RPMI8226 (cell line): ENCODE measurements at places on chromosomes 1 and 21.

- no peak for DNase-seq
Measured at GRCh38 chr1:18711536-18712251, 81.0 kb downstream of the PAX7 start.

DNA sequence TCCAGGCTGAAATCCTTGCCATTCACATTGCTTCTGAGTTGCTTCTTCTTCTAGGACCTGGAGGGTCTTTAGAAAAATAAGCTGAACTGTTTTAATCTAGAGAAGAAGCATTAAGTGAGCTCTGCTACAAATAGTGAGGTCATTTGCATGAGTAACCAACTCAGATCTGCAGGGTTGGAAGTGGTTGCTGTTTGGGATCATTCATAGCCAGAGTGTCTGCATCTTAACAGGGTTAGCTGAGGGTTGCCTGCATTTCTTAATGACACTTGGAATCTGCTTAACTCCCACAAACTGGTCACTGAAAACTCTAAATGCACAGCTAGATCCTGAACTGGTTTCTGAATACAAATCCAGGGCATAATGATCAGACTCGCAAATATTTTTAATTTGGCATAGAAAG is 9.9 kb downstream of the CNIH3 start:
- no peak for DNase-seq

- no peak for DNase-seq
Measured at GRCh38 chr1:192766009-192766625, 42.7 kb upstream of the RGS2 start.

- DNase-seq, result no peak
Measured at GRCh38 chr1:205826016-205826806, 13.2 kb upstream of the SLC41A1 start.

GRCh38 chr1:23916209-23917131 is 3.3 kb upstream of the CNR2 start:
- DNase-seq, result peak; percentile 86

- no peak for DNase-seq
Measured at GRCh38 chr1:153417136-153417888, 992 bp downstream of the S100A7A start.

GRCh38 chr1:211515090-211516023 is 23.4 kb upstream of the RD3 start:
- peak; percentile 90 for DNase-seq

DNA sequence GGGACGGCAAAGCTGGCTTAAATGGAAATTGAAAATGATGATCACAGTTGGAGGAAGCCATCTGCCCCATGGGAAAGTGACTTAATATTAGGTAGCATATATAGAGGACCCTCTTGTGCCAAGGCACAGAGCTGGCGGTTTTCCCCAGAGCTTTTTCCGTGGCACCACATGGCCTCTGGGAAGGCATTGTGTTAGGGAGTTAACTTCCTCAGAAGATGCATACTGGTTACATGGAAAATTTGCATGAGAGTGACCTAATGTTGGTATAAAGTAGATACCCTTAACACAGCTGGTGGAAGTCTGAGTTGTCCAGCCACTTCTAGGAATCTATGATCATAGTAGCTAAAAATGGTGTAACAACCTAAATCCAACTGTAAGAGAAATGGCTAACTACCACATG is 27.3 kb downstream of the CAP1 start:
- no peak for DNase-seq

DNA sequence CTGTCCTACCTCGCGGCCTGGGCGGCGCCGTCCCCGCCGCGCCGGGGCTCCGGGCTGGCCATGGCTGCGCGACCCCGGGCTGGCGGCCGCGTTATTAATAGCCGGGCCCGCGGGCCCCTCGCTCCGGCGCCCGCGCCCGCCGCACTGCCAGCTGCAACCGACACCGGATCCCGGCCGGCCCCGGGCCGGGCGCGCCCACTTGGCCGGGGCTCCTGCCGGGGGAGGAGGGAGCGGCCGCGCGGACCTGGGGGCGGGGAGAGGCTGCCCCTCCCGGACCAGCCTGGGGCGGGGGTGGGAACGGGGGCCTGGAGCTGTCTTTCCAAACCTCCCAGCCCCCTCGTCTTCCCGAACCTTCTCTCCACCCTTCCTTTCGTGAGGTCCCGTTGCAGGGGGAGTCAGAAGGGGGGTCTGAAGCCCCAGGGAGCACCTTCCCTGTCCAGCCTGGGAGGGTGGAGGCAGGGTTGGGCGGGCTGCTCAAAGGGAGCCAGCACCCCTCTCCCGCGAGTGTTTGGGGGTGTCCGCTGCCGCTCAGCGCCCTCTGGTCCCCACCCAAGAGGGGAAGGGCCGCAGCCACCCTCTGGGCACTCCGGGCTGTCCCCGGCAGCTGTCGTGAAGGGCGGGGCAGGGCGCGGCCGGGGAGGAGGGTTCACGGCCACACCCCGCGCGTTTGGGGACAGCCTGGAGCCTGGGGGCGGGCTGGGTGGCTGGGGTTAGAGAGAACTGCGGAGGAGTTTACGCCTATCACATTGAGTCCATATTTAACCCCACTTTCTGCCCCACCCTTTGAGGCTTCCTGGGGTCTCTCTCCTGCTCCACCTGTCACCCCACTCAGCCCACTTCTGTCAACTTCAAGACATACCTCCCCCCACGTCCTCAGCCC is at the start of gene SYNC:
Gene SYNC, minus strand, starts transcription at position 172 of the 880 bp plus-strand sequence. Its CDS starts 110 bp downstream, at position 62.
- DNase-seq, result peak; percentile 60

GRCh38 chr1:96039910-96040309 is 681.7 kb upstream of the PTBP2 start:
- no peak for DNase-seq

DNA sequence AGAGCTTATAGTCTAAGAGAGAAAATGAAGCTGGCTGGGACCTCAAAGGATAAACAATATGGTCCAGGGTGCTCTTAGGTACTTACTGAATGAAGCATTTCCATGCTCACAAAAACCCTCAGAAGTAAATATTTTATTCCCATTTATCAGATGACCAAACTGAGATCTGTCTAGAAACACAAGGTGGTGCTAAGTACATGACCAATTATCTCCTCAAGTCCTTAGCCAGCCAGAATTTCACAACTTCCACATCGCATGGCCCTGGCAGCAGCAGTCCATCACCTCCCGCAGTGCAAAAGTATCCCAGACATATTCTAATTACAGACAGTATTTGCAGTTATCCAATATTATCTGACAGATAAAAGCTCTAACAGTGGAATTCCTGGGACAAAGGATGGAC is 321.7 kb upstream of the PROX1 start:
- DNase-seq, result no peak

DNA sequence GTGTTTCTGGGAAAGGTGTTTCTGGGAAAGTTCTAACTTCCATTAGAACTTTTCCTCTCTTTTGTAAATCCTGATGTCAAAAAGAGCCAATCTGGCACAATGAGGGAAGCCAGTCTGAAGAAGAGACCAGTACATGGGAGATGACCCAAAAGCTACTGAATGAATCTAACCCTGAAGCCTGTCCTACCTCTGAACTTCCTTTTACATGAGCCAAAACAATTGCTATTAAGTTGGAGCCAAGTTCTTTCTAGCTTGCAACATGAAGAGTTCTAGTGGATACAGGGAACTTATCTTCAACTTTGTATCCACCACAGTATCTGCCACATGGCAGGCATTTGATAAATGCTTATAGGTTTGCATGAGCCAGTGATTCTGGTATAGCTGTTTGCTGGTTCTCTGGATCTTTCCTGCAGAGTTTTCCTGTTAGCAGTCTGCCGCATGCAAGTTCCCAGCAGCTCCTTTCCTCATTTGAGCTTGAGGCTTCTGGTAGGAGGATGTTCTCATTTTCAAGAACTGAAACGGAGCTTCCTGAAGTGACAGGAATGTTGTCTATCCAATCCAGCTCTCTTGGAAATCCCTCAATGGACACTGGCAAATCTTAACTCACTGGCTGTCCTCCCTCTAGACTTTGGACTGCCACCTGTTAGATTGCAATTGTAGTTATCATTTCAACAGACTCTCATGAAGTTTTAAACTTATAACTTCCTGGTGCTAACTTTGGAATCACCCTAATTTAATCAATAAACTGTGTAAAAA is 73.1 kb upstream of the LPGAT1 start:
- DNase-seq, result no peak

DNA sequence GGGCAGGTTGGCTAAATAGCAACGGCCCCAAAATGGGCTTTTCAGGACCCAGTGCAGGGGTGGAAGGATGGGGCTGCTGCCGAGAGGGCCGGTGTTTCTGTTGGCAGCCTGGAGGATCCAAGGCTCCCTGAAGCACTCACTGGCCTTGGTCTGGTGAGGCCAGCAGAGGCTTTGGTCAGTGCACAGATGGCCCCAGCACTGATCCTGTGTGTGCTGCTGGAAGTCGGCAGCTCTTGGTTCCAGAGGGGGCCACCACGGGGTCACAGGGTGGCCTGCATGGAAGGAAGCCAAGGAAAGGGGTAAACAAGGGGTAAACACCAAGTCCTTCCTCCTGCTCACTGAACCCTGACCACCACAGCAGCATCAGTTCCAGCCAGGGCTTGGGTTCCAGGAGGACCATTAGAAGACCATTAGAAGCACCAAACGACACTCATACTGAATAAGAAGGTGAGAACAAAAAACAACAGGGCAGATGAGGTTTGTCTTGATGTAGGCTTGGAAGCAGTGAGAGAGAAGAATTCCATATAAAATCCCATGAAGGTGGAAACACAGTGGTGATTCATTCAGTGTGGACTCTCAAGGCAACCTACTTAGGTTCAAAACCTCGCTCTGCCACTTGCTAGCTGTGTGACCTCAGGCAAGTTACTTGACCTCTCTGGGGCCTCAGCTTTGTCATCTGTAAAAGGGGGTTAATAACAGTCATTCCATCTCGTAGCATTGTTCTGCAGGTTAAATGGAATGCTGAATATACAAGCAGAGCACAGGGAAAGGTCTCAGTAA is 184.5 kb downstream of the RUNX1 start:
- DNase-seq, result no peak

DNA sequence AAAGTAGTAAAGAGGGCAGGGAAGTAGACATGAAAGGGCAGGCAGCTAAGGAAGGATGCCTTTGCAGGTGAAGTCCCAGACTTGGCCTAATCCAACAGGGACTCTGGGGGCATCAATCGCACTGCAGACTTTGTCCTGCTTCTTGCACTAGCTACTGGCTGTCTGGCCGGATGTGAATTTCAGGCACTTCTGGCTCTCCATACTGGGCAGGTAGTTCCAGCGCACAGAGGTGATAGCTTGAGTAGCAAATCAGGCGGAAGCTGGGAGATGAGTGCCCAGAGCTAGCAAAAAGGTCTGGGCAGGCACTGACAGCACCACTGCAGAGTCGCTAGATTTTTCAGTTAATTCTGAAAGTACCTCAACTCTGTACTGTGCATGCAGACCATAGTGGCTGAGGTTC is 997 bp downstream of the RSPH1 start:
- DNase-seq, result no peak

GRCh38 chr1:93776728-93777127 is 95.1 kb upstream of the BCAR3 start:
- DNase-seq, result no peak

GRCh38 chr1:201023517-201023902 is at the start of gene KIF21B:
TSS of gene KIF21B (minus strand) at chr1:201023714. CDS start at chr1:201023383, 331 bp downstream.
- peak; percentile 94 for DNase-seq

- DNase-seq, result no peak
Measured at GRCh38 chr1:46790446-46791101, 8.3 kb upstream of the CYP4B1 start.

DNA sequence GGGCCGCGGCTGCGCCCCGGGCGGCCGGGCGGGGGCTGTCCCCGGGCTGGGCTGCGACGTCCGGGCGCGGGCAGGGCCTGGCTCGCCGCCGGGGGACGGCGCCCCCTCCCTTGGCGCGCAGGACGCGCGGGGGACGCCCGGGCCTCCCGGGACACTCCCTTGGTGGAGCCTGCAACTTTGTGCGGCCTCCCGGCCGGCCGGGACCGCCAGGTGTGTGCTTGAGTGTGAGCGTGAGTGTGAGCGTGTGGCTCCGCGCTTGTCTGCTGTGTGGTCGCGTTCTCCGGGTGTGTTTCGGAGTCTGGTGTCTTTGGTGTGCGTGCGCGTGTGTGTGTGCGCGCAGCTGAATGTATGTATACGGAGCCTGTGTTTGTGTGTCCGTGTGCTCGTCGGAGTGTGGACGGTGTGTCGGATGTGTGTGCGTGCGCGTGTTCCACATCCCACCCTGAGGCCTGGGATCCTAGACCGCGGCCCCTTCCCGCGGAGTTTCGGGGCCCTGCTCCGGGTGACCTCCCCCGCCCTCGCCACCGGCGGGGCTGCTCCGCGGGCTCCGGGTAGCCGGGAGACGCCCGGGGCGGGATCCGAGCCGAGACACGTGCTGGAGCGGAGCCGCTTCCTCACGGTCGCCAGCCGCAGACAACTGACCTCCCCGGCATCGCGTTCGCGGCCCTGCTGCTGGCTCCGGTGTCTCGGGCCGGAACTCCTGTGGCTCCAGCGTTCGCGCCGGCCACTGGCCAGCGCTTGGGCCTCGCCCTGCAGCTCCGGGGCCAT is 1.7 kb downstream of the PTPRU start:
- peak; percentile 22 for DNase-seq

DNA sequence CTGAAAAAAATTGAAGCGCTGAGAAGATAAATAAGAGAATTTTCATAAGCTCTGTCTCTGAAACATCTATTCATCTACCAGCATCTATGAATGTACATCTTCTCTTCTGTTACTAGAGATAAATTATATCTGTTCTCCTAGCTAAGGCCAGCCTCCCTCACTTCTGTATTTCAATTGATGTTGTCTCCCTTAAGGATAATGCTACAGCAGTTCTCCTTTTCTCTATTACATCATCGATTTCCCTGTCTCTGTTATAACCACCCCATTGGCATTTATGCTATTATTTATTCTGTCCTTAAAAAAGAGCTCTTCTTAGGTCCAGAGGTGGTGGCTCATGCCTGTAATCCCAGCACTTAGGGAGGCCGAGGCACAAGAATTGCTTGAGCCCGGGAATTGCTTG is 42.9 kb upstream of the TMCO2 start:
- no peak for DNase-seq

GRCh38 chr1:40622936-40623629 is 42.4 kb downstream of the RIMS3 start:
- DNase-seq, result no peak

DNA sequence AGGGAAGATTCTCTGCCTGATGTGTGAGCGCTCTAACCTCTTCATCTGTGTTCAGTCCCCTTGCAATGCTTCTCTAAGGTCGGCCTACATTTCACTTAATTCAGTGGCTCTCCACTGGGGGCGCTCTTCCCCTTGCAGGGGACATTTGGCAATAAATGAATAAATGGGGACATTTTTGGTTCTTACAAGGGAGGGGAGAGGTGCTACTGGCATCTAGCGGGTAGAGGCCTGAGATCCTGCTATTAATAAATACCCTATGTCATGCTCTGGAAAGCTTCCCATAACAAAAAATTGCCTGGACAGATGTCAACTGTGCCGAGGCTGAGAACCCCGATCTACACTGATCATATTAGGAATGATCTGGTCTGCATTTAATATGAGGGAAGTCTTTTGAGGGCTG is 25.9 kb upstream of the DNAJC11 start:
- DNase-seq, result peak; percentile 84

- peak; percentile 17 for DNase-seq
Measured at GRCh38 chr1:89519779-89520358, 4.8 kb upstream of the LRRC8B start.

GRCh38 chr1:41345434-41346075 is 15.7 kb upstream of the FOXO6 start:
- no peak for DNase-seq

DNA sequence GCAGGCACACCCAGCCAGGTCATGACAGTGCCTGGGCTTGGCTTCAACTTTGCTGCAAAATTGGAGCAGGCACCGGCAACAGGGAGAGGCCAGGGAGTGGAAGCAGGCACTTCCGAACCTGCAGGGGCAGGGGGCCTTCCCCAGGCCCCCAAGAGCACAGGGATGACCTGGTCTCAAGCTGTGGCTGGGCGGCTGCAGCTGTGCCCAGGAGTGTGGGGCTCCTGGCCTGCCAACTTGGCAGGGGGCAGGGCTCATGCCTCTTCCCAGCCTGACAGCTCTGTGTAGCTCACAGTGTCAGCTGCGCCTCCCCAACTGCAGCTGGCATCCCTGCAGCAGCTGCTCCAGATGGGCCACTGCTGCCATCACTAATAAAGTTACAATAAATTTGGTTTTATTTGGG is 51.5 kb upstream of the SCYL3 start:
- no peak for DNase-seq
